ENCODE measurements at places on chromosomes 2 and 18.

- no peak for DNase-seq
Measured at GRCh38 chr2:104462731-104463130, 391.2 kb upstream of the POU3F3 start.

GRCh38 chr2:74290066-74290465 lies 53.1 kb downstream of the SLC4A5 start:
- no peak for DNase-seq

- DNase-seq: no peak
Measured at GRCh38 chr2:147373800-147374422, 470.9 kb upstream of the ACVR2A start.

DNA sequence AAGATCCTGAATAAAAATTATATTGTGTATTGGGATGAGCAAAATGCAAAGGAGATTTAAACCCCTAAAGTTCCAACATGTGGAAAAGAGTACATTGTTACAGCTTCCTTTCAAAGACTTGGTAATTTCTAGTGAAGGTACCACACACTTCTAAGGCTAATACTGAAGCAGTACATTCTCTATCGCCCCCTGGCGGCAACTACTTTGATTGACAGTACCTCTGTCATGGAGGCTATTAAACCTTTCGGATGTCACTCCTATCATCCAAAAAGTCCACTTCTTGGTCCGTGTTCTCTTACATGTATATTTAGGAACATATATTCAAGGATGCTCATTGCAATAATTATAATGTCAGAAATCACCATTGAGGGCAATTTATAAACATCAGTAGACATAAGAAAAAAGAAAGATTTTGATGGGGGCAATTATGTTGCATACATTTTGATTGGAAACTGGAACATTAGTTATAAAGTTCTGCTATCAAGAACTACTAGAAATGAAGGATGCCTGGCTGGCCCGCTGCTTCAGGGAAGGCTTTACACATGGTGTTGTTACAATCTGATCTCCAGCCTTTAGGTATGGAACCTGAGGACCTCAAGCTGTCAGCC lies 601.6 kb downstream of the CPS1 start:
- DNase-seq: peak; percentile 18

- DNase-seq: no peak
Measured at GRCh38 chr2:217559084-217559483, 443.7 kb downstream of the TNS1 start.

DNA sequence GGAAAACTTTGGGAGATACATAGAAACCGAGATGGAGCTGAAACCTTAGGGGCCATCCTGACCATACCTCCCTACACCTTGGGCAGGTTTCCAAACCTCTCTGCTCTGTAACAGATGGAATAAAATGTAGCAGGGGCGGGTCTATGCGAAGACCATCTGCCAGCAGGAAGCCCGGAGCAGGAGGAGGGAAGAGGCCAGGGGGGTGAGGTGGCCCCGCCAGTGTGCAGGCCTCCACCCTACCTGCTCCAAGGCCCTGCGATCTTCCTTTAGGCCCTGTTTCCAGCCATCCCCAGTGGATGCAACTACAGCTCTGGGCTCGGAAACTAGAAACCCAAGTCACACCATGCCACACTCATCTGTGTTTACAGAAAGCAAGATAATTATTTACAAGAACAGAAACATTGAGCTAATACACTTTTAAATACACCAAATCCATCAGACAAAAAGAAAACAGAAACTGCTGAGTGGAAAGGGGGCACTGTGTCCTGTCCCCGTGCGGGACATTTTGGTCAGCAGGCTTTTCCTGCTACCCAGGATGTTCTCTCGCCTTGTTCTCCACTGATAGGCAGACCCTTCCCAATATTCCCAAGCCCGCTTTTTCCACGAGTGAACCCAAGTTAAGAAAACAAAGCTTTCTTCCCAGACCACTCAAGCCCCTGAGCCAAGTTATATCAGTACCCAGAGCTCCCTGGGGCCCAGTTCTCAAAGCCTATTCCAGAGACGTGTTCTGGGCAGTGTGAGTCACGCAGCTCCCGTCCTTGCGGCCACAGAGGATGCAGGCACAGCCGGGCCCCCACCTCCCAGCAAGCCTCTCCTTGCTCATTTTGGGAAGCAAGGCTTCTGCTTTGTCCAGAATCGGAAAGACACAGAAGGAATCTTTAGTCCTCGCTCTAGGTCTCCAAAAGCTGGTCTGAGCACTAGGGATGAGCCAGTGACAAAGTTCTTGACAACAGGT lies 17.3 kb downstream of the CIB4 start:
- no peak for DNase-seq

GRCh38 chr2:19073522-19073921 lies 284.9 kb downstream of the OSR1 start:
- no peak for DNase-seq

- DNase-seq: no peak
Measured at GRCh38 chr2:148885209-148885608, 10.2 kb downstream of the KIF5C start.

DNA sequence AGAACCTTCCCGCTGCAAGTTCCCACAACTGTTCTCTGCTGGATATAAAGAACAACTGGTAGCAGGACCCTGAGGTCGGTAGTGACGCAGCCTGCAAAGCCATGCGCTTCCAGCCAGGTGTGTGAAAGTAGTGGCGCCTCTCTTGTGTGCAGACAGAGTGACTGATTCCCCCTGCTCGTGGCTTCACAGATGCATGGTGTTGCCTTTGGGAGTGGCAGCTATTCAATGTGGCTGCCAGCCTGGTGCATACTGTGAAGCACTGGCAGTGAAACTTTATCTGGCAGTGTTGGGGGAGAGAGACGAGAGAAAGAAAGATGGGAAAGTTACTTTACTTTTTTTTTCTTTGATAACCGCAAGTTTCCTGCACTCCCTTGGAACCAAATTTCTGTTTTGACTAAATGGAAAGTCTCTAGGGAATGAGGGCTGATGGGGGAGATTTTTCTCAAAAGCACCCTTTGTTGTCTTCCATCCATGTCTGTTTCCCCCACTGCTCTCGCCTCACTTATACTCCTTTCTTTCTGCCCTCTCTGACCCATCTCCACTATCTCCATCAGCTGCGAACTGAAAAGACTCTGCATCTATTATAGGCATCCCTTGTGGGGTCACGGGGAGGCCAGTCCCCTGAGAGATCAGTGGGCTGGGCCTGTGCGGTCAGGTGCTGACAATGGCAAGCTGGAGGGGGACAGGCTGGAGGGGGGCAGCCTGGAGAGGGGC lies 90.0 kb upstream of the TNP1 start:
- DNase-seq: no peak

DNA sequence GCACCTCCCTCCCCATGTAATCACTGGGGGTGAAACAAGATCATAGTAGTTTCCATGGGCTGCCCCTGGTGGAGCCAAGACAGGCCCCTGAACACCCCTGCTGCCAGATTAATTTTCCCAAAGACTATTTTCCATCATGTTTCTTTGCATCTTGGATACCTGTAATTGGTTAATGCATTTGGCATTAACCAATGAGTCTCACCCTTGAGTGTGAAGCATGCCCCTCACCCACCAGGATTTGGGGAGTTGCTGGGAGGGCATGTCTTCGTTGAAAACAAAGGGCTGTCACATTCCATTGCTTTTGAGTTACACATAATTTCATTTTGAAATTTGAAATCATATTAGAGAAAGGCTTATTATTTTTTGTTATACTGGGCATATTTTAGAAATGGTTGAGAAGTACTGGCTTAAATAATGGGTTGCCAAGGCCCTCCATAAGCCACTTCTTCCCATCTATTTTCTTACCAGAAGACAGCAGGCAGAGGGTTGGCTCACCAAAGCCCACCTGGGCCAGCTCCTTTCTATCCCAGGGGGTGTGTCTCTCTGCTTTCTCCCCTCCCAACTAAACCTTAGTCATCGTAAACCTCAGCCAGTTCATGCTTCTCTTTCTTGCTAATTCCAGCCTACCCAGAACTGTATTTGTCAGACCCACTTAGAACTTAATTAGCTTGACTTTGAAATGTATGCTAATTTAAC lies 51.8 kb downstream of the ATIC start:
- DNase-seq: no peak

GRCh38 chr2:173983391-173983871 lies 18.3 kb upstream of the SP3 start:
- DNase-seq: no peak

DNA sequence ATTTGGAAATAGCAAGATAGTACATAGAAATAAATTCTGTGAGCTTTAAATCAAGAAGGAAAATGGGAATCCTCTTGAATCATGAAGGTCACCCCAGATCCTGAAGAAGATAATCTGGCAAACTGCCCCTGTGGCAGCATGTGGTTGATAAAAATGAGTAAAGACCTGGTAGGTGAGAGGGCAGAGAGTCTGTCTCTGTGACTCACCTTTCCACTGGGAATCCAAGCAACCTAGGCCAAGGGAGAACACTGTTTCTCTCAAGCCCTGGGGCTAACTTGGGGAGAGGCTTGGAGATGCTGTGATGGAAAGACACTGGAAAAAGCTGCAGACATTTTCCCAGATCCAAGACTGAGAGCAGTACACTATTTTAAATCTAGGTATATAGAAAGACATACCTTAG lies 185.8 kb upstream of the CNTNAP5 start:
- no peak for DNase-seq

DNA sequence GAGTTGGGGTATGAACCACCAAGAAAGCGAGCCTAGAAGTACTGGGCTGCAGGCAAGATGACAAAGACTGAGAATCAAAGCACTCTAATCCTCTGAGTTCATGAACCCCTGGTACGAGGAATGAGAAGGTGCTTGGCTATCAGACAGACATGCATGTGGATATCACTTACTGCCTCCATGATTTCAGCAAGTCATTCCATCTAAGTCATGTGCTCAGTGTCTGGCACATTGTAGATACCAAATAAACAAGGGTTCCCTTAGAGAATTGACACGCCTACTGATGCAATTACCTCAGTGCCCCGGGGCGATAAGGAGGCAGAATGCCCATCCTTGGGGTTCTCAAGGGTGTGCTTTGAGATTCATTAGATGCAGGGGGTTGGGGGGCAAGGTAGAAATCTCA lies 125.6 kb upstream of the PKDCC start:
- no peak for DNase-seq

- no peak for DNase-seq
Measured at GRCh38 chr2:56531668-56532420, 348.1 kb downstream of the CCDC85A start.

GRCh38 chr2:69989009-69989408 lies 27.6 kb upstream of the ASPRV1 start:
- DNase-seq: no peak

DNA sequence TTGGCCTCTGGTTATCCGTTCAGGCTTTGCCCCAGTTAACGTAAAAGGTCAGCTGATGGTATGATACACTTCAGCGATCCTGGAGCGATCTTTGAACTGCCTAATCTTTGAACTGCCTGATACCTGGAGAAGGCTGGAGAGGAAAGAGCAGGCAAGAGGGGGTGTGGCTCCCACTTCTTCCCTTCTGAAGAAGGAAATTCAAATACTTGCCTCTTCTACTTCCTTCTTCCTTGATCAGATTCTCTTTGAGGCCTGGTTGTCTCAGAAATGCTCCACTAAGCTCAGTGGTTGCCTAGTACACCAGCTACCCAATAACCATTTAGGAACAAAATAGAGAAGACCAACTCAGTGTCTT lies 619 bp downstream of the GALM start:
- DNase-seq: no peak

GRCh38 chr2:191847764-191848163 lies 876 bp upstream of the CAVIN2 start:
- no peak for DNase-seq

- DNase-seq: no peak
Measured at GRCh38 chr2:166115589-166115988, 12.2 kb downstream of the SCN1A start.

DNA sequence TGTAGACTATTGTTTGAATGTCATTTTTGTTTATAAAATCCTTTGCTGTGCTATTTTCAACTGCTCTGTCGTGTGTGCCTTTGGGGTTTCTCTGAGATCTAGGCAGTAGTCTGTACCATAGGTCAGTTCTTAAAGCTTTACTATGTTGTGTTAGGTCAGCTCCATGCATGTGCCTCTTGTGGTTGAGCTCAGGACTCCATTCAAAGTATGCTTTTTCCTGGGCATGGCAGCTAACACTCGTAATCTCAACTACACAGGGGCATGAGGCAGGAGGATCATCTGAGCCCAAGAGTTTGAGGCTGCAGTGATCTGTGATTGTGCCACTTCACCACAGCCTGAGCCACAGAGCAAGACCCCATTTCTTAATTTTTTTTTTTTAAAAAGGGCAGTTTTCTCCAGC lies 174.4 kb upstream of the SPHKAP start:
- no peak for DNase-seq
